ENCODE measurements at places on chromosomes 11 and 22. TPM values are rescaled to one million over a fixed set of nuclear protein-coding genes. Genes with fewer than 3 reads are reported as not detected.

SLC22A8 gene
- total RNA-seq = not detected

LRRC74B gene
- total RNA-seq = not detected

MS4A12 gene
- 0.21 TPM for total RNA-seq

OTOG gene
- 0.78 TPM for total RNA-seq

SERPING1 gene
- total RNA-seq = 42.3 TPM

KDELR3 gene
- total RNA-seq = 5.6 TPM

C11orf87 gene
- total RNA-seq = 0.31 TPM

LDHAL6A gene
- 0.59 TPM for total RNA-seq
